ENCODE measurements at places on chromosomes 4 and X.

GRCh38 chr4:37748485-37748884, 62.3 kb upstream of the RELL1 start:
- DNase-seq, result no peak

GRCh38 chr4:63036159-63036866, 1372.9 kb downstream of the TECRL start:
- DNase-seq, result no peak

- no peak for DNase-seq
Observed at GRCh38 chr4:127852661-127853060, 28.0 kb upstream of the PLK4 start.

GRCh38 chr4:141563723-141564122, 72.7 kb upstream of the IL15 start:
- DNase-seq, result no peak

- DNase-seq, result no peak
Observed at GRCh38 chr4:69838977-69839376, 21.0 kb downstream of the SULT1E1 start.

Measured in globus pallidus (tissue), 1 donor.